ENCODE measurements at places on chromosomes 12 and 14. TPM values are rescaled to one million over a fixed set of nuclear protein-coding genes. Genes with fewer than 3 reads are reported as not detected.

ZNF605 gene
- total RNA-seq = 13.7 TPM

TMEM233 gene
- total RNA-seq = 1.0 TPM

KCNK10 gene
- total RNA-seq = not detected

KLRG1 gene
- total RNA-seq = 4.1 TPM

KICS2 gene
- total RNA-seq = 6.2 TPM

KRT3 gene
- total RNA-seq = not detected

TMTC2 gene
- total RNA-seq = 5.7 TPM

TAS2R20 gene
- total RNA-seq = 4.8 TPM

PGF gene
- 29.1 TPM for total RNA-seq

SOAT2 gene
- 0.63 TPM for total RNA-seq

PPM1H gene
- total RNA-seq = 5.0 TPM

ADAM21 gene
- 0.13 TPM for total RNA-seq

MTRFR gene
- total RNA-seq = 12.1 TPM

NINJ2 gene
- 11.2 TPM for total RNA-seq

CLEC1B gene
- total RNA-seq = not detected

COX8C gene
- not detected for total RNA-seq

TTLL5 gene
- total RNA-seq = 27.5 TPM

CLEC6A gene
- total RNA-seq = not detected

RDH12 gene
- not detected for total RNA-seq

HOXC4 gene
- total RNA-seq = 18.4 TPM

SLC25A47 gene
- not detected for total RNA-seq

PKP2 gene
- total RNA-seq = 0.84 TPM

FAM181A gene
- not detected for total RNA-seq

DDN gene
- 0.10 TPM for total RNA-seq

SLC2A3 gene
- 178 TPM for total RNA-seq

COPZ1 gene
- 72.1 TPM for total RNA-seq

PTPN6 gene
- total RNA-seq = 29.8 TPM

PTGER2 gene
- 4.3 TPM for total RNA-seq

CCDC198 gene
- not detected for total RNA-seq

KRT6A gene
- not detected for total RNA-seq

SNX6 gene
- 67.9 TPM for total RNA-seq

LMNTD1 gene
- total RNA-seq = not detected

TBC1D30 gene
- total RNA-seq = 9.7 TPM

OTX2 gene
- not detected for total RNA-seq

SMIM41 gene
- not detected for total RNA-seq

AQP6 gene
- not detected for total RNA-seq

KRT78 gene
- total RNA-seq = not detected

PRICKLE1 gene
- 19.3 TPM for total RNA-seq

GNPNAT1 gene
- total RNA-seq = 17.6 TPM

MGST1 gene
- total RNA-seq = 73.3 TPM

CYP46A1 gene
- total RNA-seq = 0.68 TPM

KRT75 gene
- not detected for total RNA-seq

ACVRL1 gene
- total RNA-seq = 53.6 TPM

SEC23A gene
- total RNA-seq = 172 TPM

AMDHD1 gene
- 0.51 TPM for total RNA-seq

RAB21 gene
- 113 TPM for total RNA-seq

HOTAIR gene
- total RNA-seq = 9.7 TPM

MMP17 gene
- 1.9 TPM for total RNA-seq

STYK1 gene
- total RNA-seq = 0.36 TPM

SLC2A14 gene
- total RNA-seq = 3.1 TPM

DEGS2 gene
- 0.99 TPM for total RNA-seq

KRT5 gene
- 0.87 TPM for total RNA-seq
